Retinal pigment epithelial cell (primary cell): ENCODE measurements at places on chromosomes 11 and 22.
A peak's percentile ranks its signal among the peaks of the same experiment; 100 is the strongest.

- no peak for DNase-seq
Measured at GRCh38 chr11:20157728-20158127, 2.5 kb downstream of the DBX1 start.

- DNase-seq, result no peak
Measured at GRCh38 chr11:2100361-2101170, 38.6 kb downstream of the IGF2 start.

DNA sequence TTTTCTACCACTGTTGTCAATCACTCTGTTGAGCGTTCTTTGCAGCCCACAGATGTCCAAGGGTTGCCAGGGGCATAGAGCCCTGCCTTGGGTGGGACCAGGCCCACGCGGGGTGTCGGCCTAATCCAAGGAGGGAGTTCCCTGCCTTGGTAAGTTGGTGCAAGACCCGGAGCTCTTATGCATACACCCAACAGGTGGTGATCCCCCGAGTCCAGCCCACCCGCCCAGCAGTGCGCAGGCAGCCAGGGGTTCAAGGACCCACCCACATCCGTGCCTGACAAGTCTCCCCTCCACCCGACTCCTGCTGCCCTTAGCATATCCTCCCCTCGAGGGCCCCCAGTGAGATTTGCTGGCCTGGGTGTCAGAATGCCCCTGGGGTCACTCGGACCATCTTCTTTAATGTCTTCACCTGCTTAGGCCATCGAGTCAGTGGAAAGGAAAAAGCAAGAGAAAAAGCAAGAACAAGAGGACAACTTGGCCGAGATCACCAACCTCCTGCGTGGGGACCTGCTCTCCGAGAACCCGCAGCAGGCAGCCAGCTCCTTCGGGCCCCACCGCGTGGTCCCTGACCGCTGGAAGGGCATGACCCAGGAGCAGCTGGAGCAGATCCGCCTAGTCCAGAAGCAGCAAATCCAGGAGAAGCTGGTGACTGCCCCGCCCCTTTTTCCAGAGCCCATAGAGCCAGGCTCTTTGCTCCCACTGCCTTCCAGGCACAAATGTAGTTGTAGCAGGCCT, 12.2 kb downstream of the RIBC2 start:
- no peak for DNase-seq

- DNase-seq, result no peak
Measured at GRCh38 chr11:115720602-115721245, 216.5 kb upstream of the CADM1 start.

DNA sequence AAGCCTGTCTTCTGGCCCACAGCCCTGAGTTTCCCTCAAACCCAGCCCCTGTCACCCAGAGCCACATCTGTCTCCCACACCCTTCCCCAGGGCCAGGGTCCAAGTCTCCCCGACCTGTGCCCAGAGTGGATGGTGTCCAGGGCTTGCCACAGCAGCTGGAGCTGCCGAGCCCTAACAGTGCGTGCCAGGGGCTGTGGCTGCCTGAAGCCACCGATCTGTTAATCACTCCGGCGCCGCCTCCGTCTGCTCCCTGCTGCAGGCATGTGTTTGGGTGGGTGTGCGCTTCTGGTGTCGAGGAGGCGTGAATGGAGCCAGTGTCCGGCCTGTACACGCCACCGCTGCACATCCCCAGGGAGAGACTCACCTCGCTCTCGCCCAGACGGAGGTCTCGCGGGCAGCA, 26.1 kb downstream of the SHISAL1 start:
- DNase-seq, result no peak

GRCh38 chr22:33922349-33922681, 2.0 kb upstream of the LARGE1 start:
- DNase-seq, result no peak

DNA sequence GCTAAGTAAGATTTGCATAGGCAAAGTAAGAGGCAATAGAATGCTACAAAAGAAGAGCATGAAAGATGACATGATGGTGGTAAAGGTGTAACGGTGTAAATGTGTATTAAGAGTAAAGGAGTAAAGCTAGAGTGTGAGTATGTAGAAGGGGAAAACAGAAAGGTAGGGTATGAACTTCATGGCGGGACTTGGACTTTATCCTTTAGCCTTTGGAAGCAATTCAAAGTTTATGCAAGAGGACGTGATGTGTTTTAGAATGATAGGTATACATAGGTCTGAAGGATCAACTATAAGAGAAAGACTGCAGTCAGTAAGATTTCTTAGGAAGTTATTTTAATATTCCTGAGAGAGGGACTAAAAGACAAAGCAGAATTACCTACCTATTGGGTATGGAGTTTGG, 358.0 kb upstream of the FAT3 start:
- no peak for DNase-seq

GRCh38 chr22:25702571-25703167, 39.3 kb upstream of the MYO18B start:
- DNase-seq, result no peak

- DNase-seq, result no peak
Measured at GRCh38 chr11:57493507-57494503, 21.7 kb downstream of the SLC43A1 start.

DNA sequence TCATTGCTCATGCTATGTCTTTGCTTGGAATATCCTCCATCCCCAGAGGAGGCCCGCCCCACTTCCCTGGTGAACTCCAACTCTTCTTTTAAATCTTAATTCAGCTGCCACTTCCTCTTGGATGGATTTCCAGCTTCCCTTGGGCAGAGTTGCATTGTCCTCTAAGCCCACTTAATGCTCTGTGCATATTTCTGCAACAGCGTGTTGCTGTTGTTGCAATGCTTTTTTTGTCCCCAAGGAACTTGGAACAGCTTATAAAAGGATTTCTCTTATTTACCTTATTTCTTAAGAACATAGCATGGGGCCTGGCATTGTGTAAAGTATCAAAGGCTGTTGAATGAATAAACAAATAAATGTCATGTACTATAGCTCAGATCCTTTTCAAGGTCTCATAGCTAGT, 507.4 kb downstream of the METTL15 start:
- peak; percentile 2 for DNase-seq

DNA sequence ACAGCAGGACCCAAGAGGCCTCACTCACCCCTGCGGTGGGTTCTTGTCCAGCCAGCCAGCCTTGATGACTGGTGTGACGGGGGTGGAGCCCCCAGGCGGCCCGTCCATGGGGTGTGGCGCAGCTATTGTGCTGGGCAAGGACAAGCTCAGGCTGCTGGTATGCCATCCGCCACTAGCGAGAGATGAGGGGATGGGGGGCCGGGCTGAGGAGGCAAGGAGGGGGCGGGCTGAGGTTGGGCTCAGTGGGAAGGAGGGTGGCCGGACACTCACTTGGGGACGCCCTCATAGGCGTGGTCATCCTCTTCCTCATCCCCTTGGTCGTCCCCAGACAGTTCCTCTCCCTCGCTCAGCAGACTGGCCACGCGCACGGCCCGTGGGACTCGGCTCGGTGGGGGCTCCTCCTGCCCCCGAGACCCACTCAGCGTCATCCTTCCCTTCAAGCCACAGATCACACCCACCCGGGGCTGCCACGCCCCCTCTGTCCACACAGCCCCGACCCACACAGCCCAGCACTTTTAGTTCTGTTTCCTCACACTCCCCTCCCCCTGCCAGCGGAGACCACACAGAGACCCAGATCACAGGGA, 38.0 kb upstream of the PDE2A start:
- no peak for DNase-seq

GRCh38 chr11:111429066-111429506, 50.0 kb upstream of the POU2AF1 start:
- no peak for DNase-seq

GRCh38 chr11:29119116-29119515, 897.7 kb downstream of the KCNA4 start:
- DNase-seq, result no peak

- no peak for DNase-seq
Measured at GRCh38 chr22:49756676-49757075, 71.0 kb downstream of the BRD1 start.

- no peak for DNase-seq
Measured at GRCh38 chr11:67452141-67452952, at the start of gene GPR152. Gene GPR152 (minus strand): TSS chr11:67452729. CDS start chr11:67452724, 5 bp downstream.

GRCh38 chr11:32385998-32386397, 49.3 kb downstream of the WT1 start:
- DNase-seq, result no peak

DNA sequence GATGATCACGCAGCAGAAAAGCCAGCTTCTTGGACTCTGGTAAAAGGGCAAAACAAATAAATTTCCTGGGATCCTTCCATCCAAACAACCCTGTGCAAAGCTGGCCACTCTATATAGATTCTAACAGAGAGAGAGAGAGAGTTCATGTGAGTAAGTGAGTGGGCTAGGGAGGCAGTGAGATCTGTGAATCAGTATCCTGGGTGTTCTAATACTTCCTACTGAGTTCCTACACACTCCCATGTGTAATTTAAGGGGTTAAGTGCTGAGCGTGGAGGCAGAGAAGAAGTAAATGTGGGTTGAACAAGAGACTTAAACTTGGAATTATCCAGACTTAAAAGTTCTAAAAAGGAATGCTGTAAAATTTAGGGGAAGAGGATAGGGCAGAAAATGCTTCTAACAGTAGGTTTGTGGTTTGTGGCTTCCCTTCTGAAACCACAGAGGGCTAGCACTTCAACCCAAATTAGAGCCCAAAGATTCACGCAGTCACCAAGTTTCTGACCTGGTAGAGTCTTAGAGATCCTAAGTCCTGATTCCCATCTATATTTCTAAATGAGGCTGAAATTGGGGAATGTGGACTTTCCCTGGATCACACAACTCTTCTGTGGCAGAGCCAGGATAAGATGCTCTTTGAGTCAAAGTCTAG, 413.9 kb downstream of the TENM4 start:
- no peak for DNase-seq

GRCh38 chr11:131695889-131696429, 325.5 kb downstream of the NTM start:
- DNase-seq, result no peak

DNA sequence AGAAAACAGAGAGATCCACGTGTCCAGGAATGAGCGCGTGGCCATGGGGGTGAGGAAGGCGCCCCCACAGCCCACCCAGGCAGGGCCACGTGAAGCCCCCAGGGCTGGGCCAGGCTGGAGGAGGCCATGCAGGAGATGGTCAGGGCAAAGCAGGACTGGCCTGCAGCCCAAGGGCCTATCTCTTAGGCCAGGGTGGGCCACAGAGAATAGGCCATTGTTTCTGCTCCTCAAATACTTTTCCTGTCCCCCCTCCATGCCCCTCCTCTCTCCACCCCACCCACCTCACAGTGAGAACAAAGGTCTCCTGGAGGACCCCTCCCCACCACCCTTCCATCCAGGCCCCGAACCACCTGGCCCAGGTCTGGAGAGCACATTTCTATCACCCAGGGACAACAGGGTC, 8.3 kb upstream of the CDC42EP1 start:
- DNase-seq, result no peak

DNA sequence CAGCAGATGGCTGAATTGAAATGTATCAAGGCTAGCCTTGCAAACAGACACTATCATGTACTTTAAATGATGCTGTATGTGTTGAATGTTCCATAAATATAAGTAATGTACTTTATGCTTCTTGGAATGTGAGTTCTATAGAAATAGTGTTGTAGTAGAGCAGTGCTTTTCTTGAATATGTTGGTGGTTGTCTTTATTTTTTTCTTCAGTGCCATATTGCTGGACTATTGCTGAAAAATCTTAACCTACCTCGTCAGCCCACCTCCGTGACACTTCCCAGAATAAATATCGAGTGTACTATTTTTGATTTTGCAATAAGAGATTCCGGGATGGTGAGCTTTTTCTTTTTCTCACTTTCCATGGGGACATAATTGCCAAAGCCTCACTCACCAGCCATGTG, 153.9 kb downstream of the NAV2 start:
- DNase-seq, result no peak

DNA sequence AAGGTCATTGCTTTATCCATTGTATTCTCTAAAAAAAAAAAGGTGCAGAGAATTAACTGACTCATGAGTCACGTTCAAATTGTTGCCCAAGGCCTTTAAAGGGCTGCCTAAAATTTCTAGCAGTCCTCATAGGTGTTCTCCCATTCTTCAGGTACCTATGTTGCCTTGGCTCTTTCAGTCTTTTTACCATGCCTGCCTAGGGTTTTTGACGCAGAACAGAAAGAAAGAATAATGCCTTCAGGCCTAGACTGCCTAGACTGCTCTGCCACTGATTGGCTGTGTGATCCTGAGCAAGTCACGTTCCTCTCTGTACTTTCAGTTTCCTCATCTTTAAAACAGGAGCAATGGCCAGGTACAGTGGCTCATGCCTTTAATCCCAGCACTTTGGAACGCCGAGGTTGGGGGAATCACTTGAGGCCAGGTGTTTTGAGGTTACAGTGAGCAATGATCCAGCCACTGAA, 21.5 kb downstream of the CTSC start:
- no peak for DNase-seq

- DNase-seq, result no peak
Measured at GRCh38 chr11:65556470-65557279, 1.5 kb downstream of the LTBP3 start.

DNA sequence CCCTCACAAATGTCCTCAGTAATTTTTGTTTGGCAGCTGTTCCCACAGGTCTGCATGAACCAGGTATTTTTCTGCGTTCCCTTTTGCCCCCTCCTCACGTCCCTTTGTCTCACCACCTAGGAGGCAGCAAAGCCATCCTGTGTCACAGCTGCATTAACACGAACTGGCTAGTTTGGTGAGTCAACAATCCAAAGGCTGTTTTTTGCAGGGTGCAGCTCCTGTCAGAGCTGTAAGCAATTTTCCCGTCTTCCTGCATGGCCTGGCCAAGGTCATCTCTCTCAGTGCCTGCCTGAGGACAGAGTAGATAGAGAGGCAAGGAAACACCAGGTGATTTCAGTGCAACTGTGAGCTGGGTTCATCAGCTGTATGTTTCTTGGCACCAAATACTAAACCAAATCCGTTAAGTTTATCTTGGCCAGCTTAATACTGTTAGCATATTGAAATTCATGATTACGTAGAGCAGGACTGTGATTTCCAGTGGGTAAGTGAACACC, 20.6 kb upstream of the VSIG10L2 start:
- no peak for DNase-seq

DNA sequence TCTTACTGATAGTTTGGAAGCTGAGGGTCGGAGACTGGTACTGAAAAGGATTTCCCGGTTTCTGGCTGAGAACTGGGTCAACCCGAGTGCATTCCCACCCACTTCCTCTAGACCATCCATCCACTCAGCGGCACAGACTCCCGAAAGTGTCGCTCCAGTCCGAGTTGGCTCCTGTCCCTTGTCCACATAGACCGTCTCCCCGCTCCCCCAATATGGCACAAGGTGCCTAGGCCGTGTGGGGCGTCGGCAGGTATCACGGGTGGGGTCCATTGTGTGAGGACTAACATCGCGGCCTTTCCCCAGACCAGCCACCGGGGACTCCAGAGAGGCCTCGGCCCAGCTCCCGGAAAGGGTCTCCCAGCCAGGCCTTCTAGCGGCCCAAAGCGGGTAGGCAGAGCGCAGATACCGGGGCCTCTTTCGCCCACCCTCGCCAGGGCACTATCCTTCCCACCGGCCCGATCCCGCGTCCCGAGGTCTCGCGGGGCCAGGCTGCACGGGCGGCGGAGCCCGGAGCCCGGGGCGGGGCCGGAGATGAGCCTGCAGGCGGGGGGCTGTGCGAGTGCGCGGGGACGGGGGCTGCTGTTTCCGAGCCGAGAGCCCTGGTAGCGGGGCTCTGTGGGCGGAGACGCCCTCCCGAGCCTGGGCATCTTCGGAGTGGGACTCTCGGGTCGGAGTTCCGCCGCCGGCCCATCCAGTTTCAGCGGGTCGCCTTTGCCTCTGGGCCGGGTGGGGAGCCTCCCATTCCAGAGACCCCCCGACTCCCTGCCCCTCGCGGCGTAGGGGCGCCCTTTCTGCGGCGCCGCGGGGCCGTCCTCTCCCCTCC, 21.1 kb downstream of the SERPINH1 start:
- no peak for DNase-seq
